Head of caudate nucleus (tissue), 42 donors: ENCODE measurements at places on chromosomes 6 and 20.

DNA sequence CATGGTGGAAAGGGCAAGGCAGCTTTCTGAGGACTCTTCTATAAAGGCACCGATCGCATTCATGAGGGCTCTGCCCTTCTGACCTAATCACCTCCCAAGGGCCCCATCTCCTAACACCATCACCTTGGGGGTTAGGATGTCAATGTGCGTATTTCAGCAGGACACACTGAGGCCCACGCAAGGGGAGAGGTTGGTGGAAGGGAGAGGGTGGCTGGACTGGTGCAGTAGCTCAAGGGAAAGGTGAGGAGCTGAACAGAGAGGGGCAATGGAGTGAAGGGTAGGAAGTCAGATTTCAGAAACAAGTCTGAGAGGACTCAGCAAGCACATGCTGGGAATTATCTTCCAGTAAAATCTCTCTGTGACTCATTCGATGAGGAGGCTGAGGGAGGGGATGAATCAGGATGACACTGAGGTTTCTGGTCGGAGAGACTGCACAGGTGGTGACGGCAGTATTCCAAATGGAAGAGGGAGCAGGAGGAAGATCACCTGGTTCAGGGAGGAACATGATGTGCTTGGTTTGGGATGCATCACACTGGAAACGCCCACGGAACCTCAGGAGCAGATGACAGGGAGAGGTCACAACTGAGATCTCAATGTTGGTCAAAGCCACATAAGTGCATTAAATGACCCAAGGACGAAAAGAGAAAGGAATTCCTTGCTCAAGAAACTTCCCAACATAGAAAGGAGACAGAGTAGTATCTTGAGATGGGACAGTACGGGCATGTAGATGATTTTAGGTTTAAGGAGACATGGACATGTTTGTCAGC is 67.1 kb downstream of the TFAP2A start:
- DNase-seq = no peak

GRCh38 chr20:38031957-38032356 is 1.3 kb downstream of the TTI1 start:
- no peak for DNase-seq

GRCh38 chr6:5205877-5206850 is 54.6 kb downstream of the LYRM4 start:
- peak; percentile 66 for DNase-seq

- no peak for DNase-seq
Measured at GRCh38 chr6:157173776-157174175, 149.5 kb downstream of the TMEM242 start.

GRCh38 chr6:43278524-43279078 is 19.5 kb upstream of the SLC22A7 start:
- DNase-seq = no peak

GRCh38 chr6:39335780-39336545 is 13.5 kb upstream of the KCNK16 start:
- peak; percentile 35 for DNase-seq

DNA sequence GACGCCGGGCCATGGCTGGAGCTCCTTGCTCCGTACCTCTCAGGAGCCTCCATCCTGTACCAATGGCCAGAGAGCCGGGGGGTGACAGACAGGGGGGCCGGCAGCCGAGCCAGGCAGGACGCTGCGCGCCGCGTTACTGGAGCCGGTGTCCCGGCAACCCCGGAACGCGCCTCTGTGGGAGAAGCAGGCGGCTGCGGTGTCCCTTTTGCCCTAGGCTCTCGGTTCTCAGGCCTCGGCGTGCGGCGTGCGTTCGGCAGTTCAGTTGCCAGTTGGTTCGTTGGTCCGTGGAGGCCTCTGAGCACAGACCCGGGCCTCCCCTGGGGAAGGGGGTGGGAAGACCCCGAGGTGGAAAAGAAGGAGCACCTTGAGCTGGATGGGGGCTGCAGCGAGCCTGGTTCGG is at the start of gene SPATS1:
TSS of gene SPATS1 (plus strand) at position 162 of the 400 bp plus-strand sequence. CDS start 446 bp downstream, outside the sequence.
- peak; percentile 13 for DNase-seq

DNA sequence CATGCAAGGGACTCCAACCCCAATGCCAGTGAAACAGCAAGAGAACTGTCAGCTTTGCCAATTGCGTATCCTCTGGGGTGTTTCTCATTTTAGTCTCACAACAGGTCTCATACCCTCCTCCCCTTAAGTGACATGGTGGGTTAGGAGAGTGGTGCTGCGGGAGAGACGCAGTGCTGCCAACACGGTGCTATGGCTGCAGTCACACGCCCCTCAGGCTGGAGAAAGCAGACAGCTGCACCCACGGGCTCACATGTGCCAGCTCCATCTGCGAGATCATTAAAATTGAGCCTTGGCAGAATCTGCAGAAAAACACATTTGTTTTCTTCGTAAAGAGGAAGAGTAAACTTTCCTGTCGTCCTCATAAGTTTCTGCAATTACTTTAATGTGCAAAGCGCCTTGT is 114.7 kb downstream of the ANKRD60 start:
- no peak for DNase-seq

DNA sequence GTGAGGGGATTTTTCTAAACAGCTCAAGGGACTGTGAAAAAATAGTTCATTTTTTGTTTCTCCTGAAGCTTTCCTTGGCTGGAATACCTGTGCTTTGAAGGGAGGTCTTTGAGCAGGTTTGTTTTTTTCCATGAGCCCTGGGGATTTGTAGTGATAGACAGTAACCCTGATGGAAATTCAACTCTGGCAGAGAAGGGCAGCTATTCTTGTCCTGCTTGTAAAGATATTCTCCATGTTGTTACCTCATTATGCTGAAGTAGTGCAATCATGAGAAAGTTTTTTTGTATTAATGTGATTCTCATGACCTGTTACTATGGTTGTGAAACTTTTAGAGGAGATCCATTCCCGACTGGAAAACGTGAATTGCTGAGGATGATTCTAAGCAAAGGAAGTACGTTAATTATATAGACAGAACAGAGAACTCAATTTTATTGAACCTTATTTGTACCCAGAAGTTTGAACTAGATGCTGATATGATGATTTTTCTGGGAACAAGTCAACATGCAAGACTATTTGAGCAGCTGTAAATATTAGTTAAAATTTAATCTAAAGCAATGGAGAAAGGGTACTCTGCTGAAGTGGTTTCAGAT is 12.5 kb downstream of the UTRN start:
- no peak for DNase-seq

- DNase-seq = no peak
Measured at GRCh38 chr20:53539516-53539915, 54.1 kb downstream of the ZNF217 start.

DNA sequence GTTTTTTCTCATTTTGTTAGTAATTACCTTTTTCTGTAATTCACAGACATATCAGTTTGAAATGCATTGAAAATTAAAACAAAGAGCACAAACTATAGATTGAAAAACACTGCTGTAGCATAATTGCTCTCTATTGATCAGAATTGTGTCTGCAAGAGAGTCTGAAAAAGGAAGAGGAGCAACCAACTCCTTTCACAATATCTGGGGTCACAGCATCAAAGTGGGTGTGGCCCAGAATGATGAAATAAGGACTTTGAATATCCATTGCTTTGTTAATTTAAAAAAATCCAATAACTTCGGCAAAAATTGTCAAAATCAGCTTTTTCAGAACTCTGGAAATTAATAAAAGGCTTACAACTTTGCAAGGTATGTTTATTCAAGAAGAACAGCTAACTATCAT is 99.2 kb downstream of the MYLK4 start:
- DNase-seq = no peak

DNA sequence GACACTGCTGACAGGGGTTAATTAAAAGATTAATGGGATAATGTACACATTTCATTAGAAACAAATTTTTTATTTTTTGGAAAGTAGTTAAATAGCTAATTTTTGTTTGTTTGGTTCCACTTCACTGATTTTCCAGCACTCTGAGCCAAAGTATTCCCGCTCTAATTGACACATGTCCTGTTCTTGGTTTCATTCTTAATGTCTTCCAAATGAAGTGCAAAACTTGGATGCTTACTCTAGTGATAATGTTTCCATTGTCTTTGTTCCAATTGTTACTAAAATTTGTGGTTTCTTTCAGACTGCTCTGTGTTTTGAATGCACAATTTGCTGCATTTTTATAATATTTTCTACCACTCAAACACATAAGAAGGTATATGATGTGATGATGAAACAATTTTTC is 794.3 kb downstream of the PHF3 start:
- DNase-seq = no peak

DNA sequence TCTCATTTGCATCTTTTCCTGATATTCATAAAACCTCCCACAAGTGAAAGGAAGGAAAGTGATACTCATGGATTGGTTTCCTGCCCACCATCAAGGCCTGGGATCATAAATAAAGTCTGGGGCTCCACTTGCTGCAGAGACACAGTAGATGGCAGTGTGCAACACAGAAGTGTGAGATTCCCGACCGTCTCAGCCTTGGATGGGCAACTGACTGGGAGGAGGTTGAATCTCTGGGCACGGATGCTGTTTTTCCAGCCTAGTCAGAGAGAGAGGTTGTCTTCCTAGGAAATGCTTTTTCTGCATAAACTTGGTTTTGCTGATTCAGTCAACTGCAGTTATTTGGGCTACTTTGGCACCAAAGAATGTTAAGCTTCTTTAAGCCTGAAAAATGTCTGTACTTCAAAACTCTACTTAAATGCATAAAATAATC is 9.9 kb upstream of the RFPL4B start:
- DNase-seq = peak; percentile 71

- no peak for DNase-seq
Measured at GRCh38 chr20:22829356-22829755, 205.8 kb upstream of the SSTR4 start.

GRCh38 chr6:121851056-121851455 is 415.6 kb downstream of the GJA1 start:
- peak; percentile 43 for DNase-seq

GRCh38 chr20:38246357-38247165 is 14.0 kb downstream of the KIAA1755 start:
- DNase-seq = peak; percentile 70

- DNase-seq = peak; percentile 48
Measured at GRCh38 chr20:47263465-47264084, 92.9 kb downstream of the ZMYND8 start.

DNA sequence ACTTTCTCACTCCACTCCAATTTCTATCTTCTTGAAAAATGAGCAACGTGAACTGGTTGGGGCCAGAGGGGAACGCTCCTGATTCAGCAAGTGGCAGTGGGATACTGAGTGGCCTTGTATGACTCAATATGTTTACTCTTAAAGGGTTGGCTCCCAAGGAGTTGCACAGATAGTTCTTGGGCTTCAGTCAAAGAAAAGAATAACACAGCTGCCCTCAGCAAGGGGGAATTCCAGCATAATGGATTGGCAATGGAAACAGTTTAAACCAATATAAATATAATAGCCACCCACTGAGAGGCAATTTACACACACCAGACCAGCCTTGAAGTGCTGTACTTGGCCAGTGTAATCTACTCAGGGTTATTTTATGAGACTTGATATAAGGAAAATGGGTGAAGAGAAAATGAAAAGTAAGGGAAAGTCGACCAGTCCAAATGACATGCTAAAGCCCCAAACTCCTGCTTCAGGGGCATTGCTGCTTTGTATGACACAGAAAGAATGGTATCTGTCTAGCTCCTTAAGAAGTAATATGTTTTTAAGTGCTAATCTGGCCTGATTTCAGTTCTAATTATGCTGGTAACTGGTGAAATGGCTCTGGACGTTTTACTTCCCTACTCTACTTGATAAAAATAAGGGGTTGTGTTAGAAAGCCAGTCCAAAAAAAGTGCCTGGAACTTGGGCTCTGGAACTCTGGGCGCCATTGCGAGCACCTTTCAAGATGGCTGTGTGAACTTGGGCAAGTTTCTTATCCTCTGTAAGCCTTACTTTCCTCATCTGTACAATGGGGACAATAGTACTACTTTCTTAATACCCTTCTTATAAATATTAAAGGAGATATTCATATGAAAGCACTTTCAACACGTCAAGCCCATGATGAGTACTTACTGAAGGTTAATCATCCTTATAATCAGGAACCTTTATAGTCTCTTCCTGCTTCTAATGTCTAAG is 712.9 kb upstream of the MAP3K7 start:
- no peak for DNase-seq

DNA sequence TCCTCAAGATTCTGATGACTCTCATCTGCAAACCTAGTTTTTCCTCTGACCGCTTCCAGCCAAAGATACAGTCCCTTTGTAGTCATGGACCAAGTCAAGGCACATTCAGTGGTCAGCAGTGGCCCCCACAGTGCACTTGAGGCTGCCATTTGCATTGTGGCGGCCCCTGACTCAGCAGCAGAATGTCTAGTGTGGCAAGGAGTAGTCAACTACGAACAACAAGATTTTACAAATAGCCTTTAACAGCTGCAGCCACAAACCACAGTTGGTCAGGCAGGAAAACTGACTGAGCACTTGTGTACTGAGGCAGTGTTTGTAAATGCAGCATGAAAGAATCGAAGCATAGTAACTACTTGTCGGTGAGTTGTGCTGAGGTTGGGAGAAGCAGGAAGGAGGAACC is 49.6 kb downstream of the SLC2A12 start:
- DNase-seq = no peak

- no peak for DNase-seq
Measured at GRCh38 chr20:22511943-22512910, 72.1 kb downstream of the FOXA2 start.

DNA sequence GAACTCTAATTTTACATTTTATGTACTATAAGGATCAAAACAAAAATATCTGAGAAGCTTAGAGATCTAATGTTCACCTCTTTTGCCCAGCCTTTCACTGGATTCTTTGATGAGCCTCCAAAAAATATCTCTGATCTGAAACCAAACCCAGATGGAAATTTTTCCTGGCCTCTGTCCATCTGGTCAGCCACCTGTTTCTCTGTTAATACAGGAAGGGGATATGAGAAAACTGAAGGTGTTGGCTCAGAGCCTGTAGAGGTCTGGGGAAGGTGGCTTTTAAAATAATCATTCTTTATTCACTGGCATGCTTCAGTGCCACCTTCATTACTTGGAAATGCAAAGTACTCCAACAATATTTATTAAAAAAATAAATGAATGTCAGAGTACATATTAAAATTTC is 8.5 kb upstream of the MCM3 start:
- DNase-seq = no peak

GRCh38 chr6:92024110-92024509 is 1395.2 kb downstream of the EPHA7 start:
- DNase-seq = no peak

- DNase-seq = no peak
Measured at GRCh38 chr6:82353848-82354247, 9.8 kb upstream of the TPBG start.

DNA sequence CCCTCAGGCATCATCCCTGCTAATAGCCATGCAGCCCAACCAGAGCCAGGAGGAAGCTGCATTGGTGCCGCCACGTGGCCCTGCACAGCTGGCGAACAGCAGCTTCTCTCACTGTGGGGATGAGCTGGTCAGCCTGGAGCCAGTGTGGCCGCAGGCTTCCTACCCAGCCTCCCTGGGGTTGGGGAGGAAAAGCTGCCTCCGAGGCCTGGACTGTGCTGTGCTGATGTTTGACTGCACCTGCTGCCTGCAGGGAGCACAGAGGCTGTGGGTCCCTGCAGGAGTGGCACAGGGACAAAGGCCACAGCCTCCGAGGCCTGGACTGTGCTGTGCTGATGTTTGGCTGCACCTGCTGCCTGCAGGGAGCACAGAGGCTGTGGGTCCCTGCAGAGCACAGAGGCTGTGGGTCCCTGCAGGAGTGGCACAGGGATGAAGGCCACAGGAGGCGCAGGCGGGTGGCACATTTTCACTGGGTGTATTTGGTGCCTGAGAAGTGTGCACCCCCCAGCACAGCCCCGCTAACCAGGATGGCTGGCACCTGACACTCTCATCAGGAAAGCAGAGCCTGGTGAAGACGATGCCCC is 83.9 kb downstream of the DLL1 start:
- DNase-seq = no peak
